CD4-positive, alpha-beta T cell treated with Interleukin-6 for 4 hours (primary cell): ENCODE measurements at places on chromosomes 3 and 15.

- DNase-seq = no peak
Observed at GRCh38 chr15:74179983-74180880, 6.7 kb downstream of the ISLR start.

- no peak for DNase-seq
Observed at GRCh38 chr15:53037904-53038654, 247.9 kb upstream of the ONECUT1 start.

DNA sequence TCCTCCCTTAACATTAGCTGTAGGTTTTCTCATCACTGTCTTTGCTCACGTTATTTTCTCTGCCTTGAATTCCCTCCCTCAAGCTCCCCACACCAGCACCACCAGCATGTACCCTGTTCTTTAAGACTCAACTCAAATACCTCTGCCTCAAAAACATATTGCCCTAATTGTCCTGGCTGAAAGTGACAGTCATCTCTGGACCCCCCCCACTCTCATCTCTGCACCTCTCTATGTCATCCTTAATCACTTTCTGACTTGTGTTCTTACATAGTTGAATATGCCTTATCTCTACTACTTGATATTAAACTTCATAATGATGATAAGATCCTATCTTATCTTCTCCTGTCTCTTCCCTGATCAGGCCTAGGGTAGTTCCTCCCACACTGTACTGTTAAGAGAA is 345.2 kb upstream of the TPRG1 start:
- no peak for DNase-seq

DNA sequence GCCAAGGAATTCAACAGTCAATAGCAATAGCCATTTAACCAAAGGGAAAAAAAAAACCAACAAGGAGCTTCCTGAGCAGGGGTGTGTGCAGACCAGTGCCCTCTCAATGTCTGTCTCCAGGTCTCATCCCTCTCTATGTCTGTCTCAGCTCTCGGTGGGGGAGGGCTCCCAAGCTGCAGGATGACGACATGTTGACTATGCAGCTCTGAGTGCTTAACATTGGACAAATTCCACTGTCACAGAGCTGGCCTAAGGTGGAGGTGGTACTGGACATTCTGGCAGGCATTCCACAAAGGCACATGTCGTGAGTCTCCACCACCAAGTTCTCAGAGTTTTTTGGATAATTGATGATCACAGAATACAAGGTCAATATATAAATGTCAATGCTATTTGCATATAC is 2.0 kb upstream of the CAPN7 start:
- no peak for DNase-seq

DNA sequence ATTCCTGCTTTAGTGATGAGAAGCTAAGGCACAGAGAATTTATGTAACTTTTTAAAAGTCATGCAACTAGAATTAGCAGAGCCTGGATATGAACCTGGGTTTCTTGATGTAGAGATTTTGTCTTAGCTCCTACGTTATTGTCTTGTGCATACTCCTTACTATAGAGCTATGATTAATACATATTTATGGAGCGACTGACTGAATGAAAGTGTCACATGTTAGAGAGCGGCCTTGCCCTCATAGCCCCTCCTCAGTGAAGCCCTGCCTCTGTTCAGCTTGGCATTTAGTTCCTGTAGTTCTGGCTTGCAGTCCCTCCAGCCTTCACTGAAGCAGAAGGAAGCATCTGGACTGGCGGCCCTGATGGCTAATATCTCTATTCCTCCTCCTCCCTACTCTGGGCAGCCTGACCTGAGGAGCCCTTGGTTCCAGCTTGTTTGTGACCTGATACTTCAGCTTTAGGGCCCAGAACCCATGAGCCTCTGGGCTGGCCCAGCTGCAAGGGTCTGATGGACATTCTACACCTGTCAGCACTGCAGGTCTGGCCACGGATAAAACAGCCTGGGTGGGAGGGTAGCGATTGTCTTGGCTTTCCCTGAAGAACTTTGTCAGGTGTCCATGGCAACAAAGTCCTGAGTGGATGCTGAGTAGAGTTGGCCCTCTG is 13.4 kb upstream of the AGBL1 start:
- DNase-seq = no peak

DNA sequence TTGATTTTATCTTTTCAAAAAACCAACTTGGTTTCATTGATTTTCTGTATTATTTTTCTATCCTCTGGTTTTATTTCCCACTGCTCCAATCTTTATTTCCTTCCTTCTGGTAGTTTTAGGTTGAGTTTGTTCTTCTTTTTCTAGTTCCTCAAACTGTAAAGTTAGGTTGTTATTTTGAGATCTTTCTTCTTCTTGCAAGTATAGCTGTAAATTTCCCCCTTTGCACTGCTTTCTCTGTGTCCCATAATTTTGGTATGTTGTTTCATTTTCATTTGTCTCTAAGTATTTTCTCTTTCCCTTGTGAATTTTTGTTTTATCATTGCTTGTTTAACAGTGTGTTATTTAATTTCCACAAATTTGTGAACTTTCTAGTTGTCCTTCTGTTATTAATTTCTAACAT is 120.0 kb downstream of the PLD1 start:
- no peak for DNase-seq

- DNase-seq = no peak
Observed at GRCh38 chr15:93031103-93031464, 57.9 kb downstream of the RGMA start.

GRCh38 chr3:140585828-140586227 is 92.0 kb upstream of the TRIM42 start:
- DNase-seq = no peak

DNA sequence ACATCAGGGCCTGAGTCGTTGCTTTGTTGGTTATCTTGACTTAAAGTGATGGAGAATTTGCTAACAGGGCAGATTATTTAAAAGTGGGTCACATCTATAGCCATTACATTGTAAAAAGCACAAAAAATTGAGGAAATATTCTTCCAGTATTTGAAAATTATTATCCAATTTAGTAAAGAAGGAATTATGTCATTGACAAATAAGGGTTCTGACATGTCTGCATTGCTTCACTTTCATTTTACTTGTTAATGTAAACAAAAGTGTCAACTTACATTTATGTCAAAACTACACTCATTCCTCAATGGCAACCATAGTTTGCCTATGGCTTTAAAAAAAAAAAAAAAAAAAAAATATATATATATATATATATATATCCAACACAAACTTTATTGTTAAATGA is 3.4 kb upstream of the PARP14 start:
- DNase-seq = no peak

DNA sequence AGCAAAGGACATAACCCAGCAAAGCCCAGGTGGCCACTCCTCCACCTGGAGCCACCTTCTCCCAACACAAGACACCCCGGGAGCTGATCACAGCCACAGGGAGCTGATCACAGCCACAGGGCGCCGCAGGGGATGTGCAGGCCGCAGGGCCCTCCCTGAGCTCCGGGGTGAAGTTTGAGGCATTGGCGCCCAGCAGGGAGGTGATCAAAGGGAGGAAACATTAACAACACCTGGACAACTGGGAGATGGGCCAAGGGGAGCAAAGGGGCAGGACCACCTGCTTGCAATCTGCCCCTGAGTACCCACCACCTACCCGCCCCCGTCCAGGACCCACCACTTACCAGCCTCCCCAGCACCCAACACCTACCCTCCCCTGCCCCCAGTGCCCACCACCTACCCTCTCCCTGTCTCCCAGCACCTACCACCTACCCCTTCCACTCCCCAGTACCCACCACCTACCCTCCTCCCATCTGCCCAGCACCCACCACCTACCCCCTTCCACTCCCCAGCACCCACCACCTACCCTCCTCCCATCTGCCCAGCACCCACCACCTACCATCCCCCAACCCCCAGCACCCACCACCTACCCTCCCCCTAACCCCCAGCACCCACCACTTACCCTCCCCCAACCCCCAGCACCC is 2.4 kb downstream of the UROC1 start:
- no peak for DNase-seq

- DNase-seq = no peak
Observed at GRCh38 chr15:93105485-93105884, 16.5 kb upstream of the RGMA start.

GRCh38 chr3:55661141-55661540 is 174.0 kb upstream of the WNT5A start:
- no peak for DNase-seq

DNA sequence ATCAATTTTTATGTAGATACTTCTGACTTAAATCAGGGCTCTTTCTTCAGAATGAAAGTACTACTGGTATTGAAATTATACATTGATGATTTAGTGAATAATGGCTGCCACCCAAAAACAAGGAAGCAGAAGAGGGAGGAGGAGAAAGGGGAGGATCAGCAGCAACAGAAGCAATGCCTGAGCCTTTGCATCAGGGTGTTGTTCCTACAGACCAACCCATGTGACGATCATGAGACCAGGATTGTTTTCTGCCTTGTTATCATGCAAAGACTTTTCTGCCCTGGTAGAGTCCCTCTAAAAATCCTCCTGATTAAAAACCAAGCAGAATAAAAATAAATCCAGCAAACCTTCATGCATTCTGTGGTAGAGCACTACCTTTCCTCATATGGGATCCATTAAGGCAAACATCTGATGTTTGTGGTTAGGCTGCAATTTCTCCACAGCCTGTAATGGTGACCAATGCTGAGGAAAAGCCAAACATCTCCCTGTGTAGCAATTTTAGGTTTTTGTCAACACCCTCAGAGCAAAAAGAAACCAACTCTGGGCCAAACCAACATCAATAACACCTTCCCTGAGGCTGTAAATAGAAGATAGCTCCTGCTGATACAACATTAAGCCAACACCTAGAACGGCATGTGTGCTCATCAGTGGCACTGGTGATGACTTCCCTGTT is 191.7 kb downstream of the ATP8B4 start:
- DNase-seq = no peak

DNA sequence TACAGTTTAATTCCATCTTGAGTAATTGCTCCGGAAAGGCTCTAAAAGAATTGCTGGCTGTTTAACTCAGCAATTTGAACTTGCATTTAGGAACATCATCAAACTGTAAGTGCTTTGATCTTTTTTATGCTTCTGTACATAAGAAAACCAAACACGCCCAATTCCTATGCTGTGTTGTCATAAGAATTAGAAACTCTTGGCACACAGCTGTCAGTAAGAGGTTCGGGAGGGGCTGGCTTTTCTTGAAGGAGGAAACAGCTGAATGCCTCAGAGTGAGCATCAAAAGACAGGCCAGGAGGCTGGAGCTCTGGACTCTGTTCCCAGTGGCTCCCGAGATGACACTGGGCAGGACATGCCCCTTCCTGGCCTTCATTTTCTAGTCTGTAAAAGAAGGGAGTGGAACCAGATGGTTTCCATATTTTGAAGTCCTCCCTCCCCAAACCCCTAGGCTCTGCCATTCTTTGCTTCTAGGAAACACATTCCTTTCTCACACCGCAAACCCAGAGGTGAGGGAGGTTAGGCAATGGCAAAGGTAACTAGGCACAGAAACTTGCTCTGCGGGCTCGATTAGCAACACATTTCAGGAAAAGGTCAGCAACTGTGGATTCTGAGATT is 73.7 kb upstream of the DLG1 start:
- DNase-seq = no peak

DNA sequence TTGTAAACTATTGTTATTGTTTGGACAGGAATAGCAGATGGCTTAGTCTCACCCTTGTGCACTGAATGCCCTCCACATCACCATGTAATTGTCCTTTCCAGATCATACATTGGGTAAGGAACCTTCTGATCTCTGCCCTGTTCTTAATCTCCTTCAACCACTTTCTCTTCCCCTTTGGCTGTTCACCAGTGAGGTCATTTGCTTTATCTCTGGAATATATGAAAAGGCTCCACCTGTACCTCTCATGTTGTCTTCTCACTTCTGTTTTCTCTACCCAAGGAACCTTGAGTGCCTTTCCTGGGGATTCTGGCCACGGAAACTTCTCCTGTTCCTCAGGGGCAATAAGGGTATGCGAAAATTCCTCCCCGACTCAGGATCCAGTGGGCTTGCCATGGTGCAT is 28.5 kb downstream of the MCTP2 start:
- DNase-seq = no peak

GRCh38 chr3:18098960-18099587 is 326.1 kb downstream of the SATB1 start:
- no peak for DNase-seq

GRCh38 chr3:129954514-129954913 is 20.0 kb upstream of the TRH start:
- DNase-seq = no peak

DNA sequence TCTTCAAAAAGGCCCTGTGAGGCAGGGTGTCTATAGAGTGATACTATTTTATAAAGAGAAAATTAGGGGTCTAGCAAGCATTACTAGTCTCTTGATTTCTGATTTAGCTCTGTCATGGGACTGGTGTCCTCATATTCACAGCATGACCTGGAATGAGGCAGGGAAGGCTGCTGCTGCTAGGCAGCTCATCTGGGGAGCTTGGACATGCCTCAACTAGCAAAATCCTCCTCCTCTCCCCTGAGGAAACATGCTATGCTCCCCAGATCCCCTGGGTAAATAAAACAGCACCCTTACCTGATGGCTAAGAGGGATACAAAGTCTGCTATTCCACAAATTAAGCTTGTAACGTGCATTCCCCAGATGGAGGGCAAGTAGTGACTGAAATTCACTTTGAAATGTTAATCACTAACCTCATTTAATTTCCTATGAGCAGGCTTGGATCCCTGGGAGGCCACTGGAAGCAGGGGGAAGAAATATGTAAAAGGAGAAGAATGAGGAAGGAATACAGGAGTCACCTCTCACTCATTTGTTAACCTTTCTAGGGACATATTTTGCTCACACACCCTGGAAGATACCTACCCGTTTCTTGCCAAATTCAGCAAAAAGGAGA is 709.4 kb downstream of the SQOR start:
- DNase-seq = no peak

DNA sequence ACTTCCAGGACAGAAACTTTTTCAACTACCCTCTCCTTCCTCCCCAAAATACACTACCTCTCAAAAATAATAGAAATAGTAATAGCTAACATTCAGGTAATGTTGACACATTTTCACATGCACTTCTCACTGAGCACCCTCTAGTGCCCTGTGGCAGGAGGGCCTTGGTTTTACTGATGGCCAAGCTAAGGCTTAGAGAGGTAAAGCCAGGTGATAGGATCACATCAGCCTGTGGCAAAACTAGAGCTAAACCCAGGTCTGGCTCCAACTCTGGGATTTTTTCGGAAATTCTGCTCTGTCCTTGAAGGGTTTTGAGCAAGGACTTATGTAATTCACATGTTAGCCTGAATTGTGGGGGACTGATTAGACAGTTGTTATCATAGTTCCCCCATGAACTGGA is 922 bp upstream of the TAMM41 start:
- peak; percentile 38 for DNase-seq

DNA sequence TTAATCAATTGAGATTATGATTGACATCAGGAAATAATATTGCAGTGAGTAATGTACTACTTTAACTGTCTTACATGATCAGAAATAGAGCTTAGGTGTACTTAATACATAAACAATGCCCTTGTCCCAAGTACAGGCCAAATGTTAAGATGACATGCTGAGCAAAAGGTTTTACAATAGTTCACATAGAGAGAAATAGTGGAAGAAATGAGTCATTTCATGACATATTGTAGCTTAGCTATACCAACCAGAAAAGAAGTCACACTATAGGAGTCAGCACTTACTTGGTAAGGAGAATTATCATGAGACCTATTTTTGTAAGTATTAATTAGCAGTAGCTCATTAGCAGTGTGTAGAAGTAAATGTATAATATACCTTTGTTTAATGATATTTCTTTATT is 96.4 kb upstream of the NANOGP8 start:
- DNase-seq = no peak

- DNase-seq = no peak
Observed at GRCh38 chr15:83588441-83588840, 65.5 kb upstream of the ADAMTSL3 start.

- DNase-seq = no peak
Observed at GRCh38 chr3:50385754-50386153, 26.4 kb upstream of the TMEM115 start.
